ENCODE measurements at places on chromosomes 13 and 19.

- no peak for DNase-seq
Measured at GRCh38 chr13:98103531-98103930, 39.4 kb upstream of the FARP1 start.

DNA sequence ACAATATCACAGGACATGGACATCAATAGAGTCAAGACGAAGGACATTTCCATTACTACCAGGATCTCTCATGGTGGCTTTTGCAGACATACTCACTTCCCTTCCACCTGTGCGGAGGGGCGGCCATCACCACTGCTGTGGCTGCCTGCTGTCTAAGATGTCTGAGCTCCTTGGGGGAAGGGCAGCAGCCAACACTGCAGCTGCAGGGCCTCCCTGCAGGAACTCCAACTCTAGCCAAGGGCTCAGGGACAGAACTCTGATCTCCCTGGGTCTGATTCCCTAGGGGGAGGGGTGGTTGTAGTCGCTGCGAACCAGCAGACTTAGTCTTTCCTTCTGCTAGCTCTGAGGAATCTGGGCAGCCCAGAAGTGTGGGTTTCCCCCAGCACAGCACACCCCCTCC is 78.9 kb upstream of the ANKRD10 start:
- DNase-seq, result no peak

DNA sequence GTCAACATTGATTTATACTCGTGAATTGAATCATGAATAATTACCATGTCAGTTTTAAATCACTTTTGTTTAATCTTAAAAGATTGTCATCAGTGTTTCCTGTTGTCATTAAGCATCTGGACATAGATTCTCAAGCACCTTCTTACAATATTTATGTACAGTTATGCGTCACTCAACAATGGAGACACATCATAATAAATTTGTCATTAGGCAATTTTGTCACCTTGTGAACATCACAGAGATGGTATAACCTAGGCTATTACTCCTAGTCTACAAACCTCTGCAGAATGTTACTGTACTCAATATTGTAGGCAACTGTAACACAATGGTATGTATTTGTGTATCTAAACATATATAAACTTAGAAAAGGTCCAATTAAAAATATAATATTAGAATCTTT is 2130.9 kb upstream of the PCDH20 start:
- DNase-seq, result no peak

GRCh38 chr13:113077953-113078901 is 27.4 kb upstream of the F7 start:
- no peak for DNase-seq

DNA sequence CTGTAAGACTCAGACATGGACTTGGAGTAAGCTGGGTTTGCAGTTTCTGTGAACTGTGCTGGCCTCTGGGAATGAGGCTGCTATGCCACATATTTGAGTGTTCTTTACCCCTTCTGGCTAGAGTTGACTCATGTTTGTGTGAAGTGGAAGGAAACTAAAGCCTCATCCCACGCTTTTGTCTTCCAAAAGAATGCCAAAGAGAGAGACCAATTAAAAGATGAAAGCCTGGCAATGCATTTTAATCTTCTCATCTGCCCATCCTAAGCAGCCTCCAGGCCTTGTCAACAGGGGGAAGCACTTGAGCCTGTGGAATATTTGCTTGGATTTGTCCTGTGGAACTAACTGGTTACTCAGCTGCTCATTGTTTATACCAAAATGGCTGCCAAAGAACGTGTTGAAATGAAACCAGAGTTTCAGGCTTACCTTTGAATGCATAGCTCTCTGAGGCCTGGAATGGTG is 49.1 kb downstream of the LMO7 start:
- peak; percentile 24 for DNase-seq

All from NCI-H1105 treated with DMSO at 0.1 percent for 48 hours (cell line).